ENCODE measurements at places on chromosomes 5 and 9. TPM values are rescaled to one million over a fixed set of nuclear protein-coding genes. Genes with fewer than 3 reads are reported as not detected.

DNA sequence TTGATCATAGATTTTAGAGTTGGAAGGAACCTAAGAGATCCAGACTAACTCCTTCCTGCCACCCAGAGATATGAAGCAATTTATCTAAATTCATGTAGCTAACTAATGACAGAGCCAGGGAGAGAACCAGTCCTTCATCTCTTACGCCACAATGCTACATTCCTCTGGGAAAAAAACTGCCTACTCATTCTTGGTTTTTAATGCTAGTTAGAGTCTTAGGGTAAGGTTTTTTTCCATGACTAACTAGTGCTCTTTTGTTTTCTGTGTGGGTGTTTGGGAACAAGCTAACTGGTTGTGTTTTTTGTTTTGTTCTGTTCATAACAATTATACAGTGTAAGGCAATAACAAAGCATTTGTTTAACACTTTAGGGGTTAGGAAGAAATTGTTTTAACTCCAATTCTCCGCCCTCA, 52.4 kb downstream of the SLC44A1 start:
- DNase-seq: no peak
- H3K4me1 ChIP-seq: peaks cover 12% of the 10 kb centered on the region
- peaks cover 3% of the 10 kb centered on the region for H3K27me3 ChIP-seq
- H3K36me3 ChIP-seq: peaks cover 4% of the 10 kb centered on the region

PCDHGA2 gene
- total RNA-seq: not detected

DNA sequence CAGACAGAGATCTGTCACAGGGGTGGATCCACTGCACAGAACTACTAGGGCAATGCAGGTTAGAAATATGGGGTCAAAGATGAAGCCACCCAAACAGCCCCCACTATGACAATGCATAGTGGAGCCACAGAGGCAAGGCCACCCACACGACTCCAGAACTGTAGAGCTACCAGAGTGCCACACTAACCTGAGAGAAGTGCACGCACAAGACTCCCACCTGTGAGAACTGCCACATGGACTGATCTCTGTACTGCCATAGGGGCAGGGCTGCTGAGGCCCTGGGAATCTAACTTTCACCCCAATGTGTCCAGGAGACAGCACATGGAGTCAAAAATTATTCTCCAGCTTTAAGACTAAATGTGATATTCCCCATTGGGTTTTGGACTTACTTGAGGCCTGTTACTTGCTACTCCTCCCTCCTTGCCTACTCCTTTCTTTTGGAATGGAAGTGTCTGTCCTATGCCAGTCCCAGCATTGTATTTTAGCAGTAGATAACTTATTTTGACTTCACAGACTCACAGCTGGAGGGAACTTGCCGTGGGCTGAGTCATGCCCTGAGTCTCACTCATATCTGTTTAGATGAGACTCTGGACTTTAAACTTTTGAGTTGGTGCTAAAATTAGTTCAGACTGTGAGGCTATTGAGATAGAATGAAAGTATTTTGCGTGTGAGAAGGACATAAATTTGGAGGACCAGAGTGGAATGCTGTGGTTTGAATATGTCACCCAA, 853.3 kb downstream of the MAT2B start:
- DNase-seq: no peak
- H3K27me3 ChIP-seq: no peaks in the 10 kb centered on the region
- no peak overlapping the region for H3K4me3 ChIP-seq
- H3K27ac ChIP-seq: no peak overlapping the region
- H3K36me3 ChIP-seq: no peaks in the 10 kb centered on the region

TGFBI gene
- total RNA-seq: not detected

DNA sequence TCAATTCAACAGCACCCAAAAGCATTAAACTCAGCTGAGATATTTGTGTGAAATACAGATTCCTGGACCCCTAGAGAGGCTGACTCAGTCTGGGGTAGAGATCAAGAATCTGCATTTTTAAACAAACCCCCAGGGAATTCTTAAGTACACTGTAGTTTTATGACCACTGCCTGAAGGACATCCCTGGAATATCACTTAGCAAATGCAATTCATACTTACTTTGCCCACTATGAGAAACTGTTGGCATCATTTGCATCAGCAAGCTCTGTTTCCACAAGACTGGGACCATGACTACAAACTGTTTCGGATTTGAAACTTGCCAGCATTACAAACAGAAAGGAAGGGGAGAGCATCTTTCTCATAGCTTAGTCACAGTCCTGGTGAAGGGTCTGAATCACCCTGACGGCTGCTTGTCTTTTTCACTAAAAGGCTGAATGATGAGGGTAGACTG, 63.7 kb downstream of the MLLT3 start:
- peak overlapping the region; percentile 67 for H3K27ac ChIP-seq
- no peak for DNase-seq
- H3K36me3 ChIP-seq: peaks cover 36% of the 10 kb centered on the region

GRCh38 chr5:112649882-112650281, 87.8 kb upstream of the APC start:
- no peaks in the 10 kb centered on the region for H3K36me3 ChIP-seq
- no peak for DNase-seq
- H3K27me3 ChIP-seq: peaks cover 5% of the 10 kb centered on the region
- H3K27ac ChIP-seq: no peak overlapping the region
- no peaks in the 10 kb centered on the region for H3K4me1 ChIP-seq

DNA sequence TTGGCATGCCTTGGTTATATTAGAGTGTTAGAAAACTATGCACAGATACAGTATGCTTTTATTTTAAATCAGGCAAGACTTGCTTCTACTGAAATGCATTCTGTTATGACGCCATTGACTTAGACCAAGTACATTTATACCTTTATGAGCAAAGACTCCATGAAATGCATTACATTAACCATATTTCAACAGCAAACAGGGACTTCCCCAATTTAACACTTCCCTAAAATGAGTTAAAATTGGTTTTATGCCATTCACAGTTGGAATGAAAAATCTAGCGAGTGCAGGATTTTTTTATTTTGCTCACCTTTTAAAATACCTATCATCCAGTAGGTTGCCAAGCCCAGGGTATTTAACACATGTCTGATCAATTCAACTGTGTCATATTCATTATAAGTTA, 272.1 kb upstream of the IZUMO3 start:
- H3K27ac ChIP-seq: no peak overlapping the region
- no peak overlapping the region for H3K4me3 ChIP-seq
- H3K27me3 ChIP-seq: no peaks in the 10 kb centered on the region
- H3K36me3 ChIP-seq: no peaks in the 10 kb centered on the region

- no peak overlapping the region for H3K27ac ChIP-seq
- H3K4me1 ChIP-seq: no peaks in the 10 kb centered on the region
- no peak for DNase-seq
- H3K27me3 ChIP-seq: no peaks in the 10 kb centered on the region
Measured at GRCh38 chr5:162800301-162800700, 637.1 kb upstream of the CCNG1 start.

RAD17 gene
- total RNA-seq: 22.6 TPM

- no peaks in the 10 kb centered on the region for H3K4me1 ChIP-seq
- H3K4me3 ChIP-seq: no peak overlapping the region
Measured at GRCh38 chr9:101054657-101055056, 26.1 kb downstream of the PLPPR1 start.

DNA sequence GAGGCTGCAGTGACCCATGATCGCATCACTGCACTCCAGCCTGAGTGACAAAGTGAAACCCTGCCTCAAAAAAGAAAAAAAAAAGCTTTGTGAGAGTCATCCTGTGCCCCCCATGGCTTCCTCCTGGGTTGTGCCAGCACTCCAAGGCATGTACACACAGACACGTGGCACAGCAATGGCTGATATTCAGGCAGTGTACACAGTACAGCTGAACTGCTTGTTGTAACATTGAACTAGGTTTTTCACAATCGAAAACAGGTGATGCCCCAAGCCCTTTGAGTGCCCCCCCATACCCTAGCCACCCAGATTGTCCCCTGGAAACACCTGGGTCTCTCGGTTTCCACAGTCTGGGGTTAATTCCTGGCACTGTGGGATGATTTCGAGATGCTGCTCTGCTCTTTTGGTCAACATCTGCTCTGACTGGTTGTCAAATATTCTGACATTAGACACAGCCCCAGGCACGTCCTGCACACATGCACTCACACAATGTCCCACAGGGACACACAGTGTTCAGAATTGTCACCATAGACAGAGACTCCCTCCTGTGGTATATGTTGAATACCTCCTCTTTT, 9.2 kb downstream of the SPINK4 start:
- H3K27me3 ChIP-seq: no peaks in the 10 kb centered on the region
- peaks cover 10% of the 10 kb centered on the region for H3K4me1 ChIP-seq
- H3K4me3 ChIP-seq: no peak overlapping the region
- DNase-seq: no peak
- peaks cover 23% of the 10 kb centered on the region for H3K36me3 ChIP-seq

FSTL4 gene
- total RNA-seq: not detected

RNF183 gene
- not detected for total RNA-seq

GRCh38 chr5:157303667-157304327, 37.9 kb downstream of the CYFIP2 start:
- peak; percentile 71 for DNase-seq
- H3K27me3 ChIP-seq: no peaks in the 10 kb centered on the region
- peak overlapping the region; percentile 34 for H3K4me3 ChIP-seq
- peaks cover 90% of the 10 kb centered on the region for H3K36me3 ChIP-seq
- H3K4me1 ChIP-seq: peaks cover 61% of the 10 kb centered on the region

- H3K36me3 ChIP-seq: peaks cover 65% of the 10 kb centered on the region
- H3K27me3 ChIP-seq: no peaks in the 10 kb centered on the region
- no peak overlapping the region for H3K27ac ChIP-seq
- no peak overlapping the region for H3K4me3 ChIP-seq
- peaks cover 27% of the 10 kb centered on the region for H3K4me1 ChIP-seq
Measured at GRCh38 chr9:120399940-120400339, 180.0 kb downstream of the CDK5RAP2 start.

ALDH1B1 gene
- 16.3 TPM for total RNA-seq

DNA sequence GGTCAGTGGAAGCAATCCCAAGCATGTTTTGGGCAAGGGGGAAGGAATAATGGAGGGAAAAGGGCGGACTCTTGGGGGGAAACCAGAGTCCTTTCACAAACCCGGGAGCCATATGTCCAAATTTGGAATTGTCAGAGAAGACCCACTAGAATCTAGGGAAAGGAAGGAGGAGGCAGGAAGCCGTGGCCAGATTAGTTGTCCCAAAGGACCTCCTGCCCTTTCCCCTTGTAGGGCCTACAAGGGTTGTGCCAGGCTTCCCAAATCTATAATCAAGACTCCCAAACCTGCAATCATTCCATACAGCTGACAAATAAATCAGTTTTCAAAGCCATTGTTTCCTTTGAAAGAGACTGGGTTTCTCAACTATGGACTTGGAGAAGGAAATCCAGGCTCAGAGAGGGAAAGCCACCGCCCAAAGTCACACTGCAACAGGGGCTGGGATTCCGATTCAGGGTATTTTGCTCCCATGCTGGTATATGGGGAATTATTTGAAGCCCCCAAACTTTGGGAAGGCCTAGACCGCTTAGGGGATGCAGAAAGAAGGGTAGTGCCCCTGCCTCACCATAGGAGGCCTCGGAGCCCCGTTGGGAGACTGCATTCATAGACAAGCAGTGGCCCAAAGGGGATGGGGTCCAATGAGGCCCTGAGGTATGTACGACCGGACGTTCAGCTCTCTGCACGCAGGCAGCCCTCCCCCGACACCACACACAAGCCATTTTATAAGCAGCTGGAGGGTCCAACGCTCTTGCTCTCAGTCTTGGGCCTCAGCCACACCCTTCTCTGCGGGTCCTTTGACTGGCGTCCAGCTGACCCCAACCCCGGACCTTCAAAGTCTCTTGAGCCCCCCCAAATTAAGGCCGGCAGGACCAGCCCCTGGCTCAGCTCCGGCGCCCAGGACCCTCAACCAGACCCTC, 815 bp downstream of the ANXA6 start:
- peaks cover 42% of the 10 kb centered on the region for H3K36me3 ChIP-seq
- H3K4me1 ChIP-seq: peaks cover 55% of the 10 kb centered on the region

- H3K27ac ChIP-seq: no peak overlapping the region
- H3K4me3 ChIP-seq: no peak overlapping the region
- H3K4me1 ChIP-seq: peaks cover 33% of the 10 kb centered on the region
- H3K27me3 ChIP-seq: peaks cover 25% of the 10 kb centered on the region
- H3K36me3 ChIP-seq: no peaks in the 10 kb centered on the region
- no peak for DNase-seq
Measured at GRCh38 chr5:1228120-1228519, 2.9 kb downstream of the SLC6A18 start.

GRCh38 chr5:125154301-125155110, 408.1 kb upstream of the ZNF608 start:
- no peaks in the 10 kb centered on the region for H3K27me3 ChIP-seq
- H3K4me1 ChIP-seq: no peaks in the 10 kb centered on the region
- no peak for DNase-seq

DNAH5 gene
- not detected for total RNA-seq

- peak overlapping the region; percentile 36 for H3K4me3 ChIP-seq
- DNase-seq: no peak
- H3K4me1 ChIP-seq: peaks cover 69% of the 10 kb centered on the region
- H3K36me3 ChIP-seq: peaks cover 63% of the 10 kb centered on the region
- H3K27me3 ChIP-seq: no peaks in the 10 kb centered on the region
- H3K27ac ChIP-seq: peak overlapping the region; percentile 72
Measured at GRCh38 chr9:109100543-109101201, 19.1 kb downstream of the TMEM245 start.

- no peak for DNase-seq
- H3K27ac ChIP-seq: no peak overlapping the region
- no peak overlapping the region for H3K4me3 ChIP-seq
- H3K4me1 ChIP-seq: no peaks in the 10 kb centered on the region
Measured at GRCh38 chr5:76165029-76165428, 81.8 kb downstream of the SV2C start.

GADD45G gene
- total RNA-seq: 7.4 TPM

GRCh38 chr5:14153932-14154731, 11.0 kb downstream of the TRIO start:
- H3K4me1 ChIP-seq: no peaks in the 10 kb centered on the region
- no peak overlapping the region for H3K4me3 ChIP-seq
- peaks cover 16% of the 10 kb centered on the region for H3K27me3 ChIP-seq
- H3K36me3 ChIP-seq: no peaks in the 10 kb centered on the region

DNA sequence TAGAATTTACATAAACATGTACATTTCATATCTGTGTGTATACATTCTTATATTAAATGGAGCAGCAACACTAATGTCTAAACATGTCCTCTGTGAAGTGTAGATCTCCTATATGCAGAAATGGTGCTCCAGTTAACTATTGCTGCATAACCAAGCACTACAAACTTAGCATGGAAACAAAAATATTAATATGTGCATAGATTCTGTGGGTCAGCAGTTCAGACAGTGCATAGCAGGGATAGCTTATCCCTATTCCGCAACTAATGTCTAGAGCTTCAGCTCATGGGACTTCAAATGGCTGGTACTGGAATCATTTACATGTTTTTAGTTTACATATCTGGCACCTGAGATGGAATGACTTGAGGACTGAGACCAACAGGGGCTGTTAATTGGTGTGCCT, 652.1 kb downstream of the TLE4 start:
- H3K36me3 ChIP-seq: no peaks in the 10 kb centered on the region
- no peak overlapping the region for H3K4me3 ChIP-seq
- no peak for DNase-seq
- no peaks in the 10 kb centered on the region for H3K4me1 ChIP-seq
- H3K27ac ChIP-seq: no peak overlapping the region

- no peak overlapping the region for H3K27ac ChIP-seq
- no peaks in the 10 kb centered on the region for H3K27me3 ChIP-seq
- no peaks in the 10 kb centered on the region for H3K4me1 ChIP-seq
- H3K4me3 ChIP-seq: no peak overlapping the region
- peaks cover 3% of the 10 kb centered on the region for H3K36me3 ChIP-seq
Measured at GRCh38 chr5:109329333-109330237, 80.2 kb downstream of the PJA2 start.

IGFBPL1 gene
- not detected for total RNA-seq

- H3K4me3 ChIP-seq: no peak overlapping the region
- no peaks in the 10 kb centered on the region for H3K36me3 ChIP-seq
- H3K4me1 ChIP-seq: no peaks in the 10 kb centered on the region
- no peaks in the 10 kb centered on the region for H3K27me3 ChIP-seq
Measured at GRCh38 chr9:110429453-110429852, 91.8 kb upstream of the TXNDC8 start.

DIRAS2 gene
- total RNA-seq: not detected

- no peak overlapping the region for H3K4me3 ChIP-seq
- no peaks in the 10 kb centered on the region for H3K27me3 ChIP-seq
- DNase-seq: no peak
- no peaks in the 10 kb centered on the region for H3K36me3 ChIP-seq
Measured at GRCh38 chr5:41445937-41446563, 64.4 kb downstream of the PLCXD3 start.

SPATA31A3 gene
- not detected for total RNA-seq

Measured in activated CD8-positive, alpha-beta T cell treated with anti-CD3 and anti-CD28 coated beads, Interleukin-2, amount 10 ng/mL, durations not matched to agents 7 days and 5 days (primary cell).